ENCODE measurements at places on chromosomes 4 and X.

GRCh38 chr4:156779042-156779441 is 192.6 kb downstream of the PDGFC start:
- DNase-seq = no peak

- DNase-seq = no peak
Observed at GRCh38 chr4:113607998-113608397, 153.5 kb downstream of the CAMK2D start.

DNA sequence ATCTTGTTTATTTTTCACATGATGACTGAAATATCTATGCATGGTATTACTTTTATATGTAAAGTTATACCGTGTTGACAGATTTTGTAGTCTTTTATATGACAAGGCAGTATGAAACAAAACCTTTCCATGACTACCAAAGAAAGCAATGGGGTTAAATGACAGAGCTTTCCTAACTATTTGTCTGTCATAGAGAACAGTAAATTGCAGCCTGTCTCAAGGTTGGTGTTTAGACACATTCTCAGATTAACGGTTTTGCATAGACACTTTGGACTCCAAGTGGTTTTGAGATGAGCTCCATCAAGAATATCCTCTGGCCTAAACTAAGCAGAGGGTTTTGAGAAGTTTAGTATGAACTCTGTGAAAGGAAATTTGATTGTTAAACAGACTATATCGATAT is 180.7 kb upstream of the TENM3 start:
- DNase-seq = no peak

DNA sequence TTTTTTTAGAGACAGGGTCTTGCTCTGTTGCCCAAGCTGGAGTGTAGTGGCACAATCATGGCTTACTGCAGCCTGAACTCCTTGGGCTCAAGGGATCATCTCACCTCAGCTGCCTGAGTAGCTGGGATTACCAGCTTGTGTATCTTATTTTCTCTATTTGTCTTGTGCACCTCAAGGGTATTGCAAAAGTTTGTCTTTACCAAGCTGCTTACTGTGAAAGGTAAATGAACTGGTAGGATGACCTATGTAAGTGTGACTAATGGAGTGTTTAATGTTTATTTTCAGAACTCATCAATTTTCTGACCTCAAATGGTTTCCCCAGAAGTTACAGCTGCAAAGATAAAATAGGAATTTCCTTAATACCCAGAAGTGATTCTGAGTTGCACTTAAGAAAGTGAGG is 5.3 kb upstream of the FGA start:
- no peak for DNase-seq

- no peak for DNase-seq
Observed at GRCh38 chrX:39439906-39440798, 638.9 kb downstream of the MID1IP1 start.

- DNase-seq = no peak
Observed at GRCh38 chrX:127570276-127570675, 481.9 kb downstream of the ACTRT1 start.

GRCh38 chrX:77900688-77901087 is 1.4 kb downstream of the COX7B start:
- DNase-seq = no peak
